A375 (cell line): ENCODE measurements at places on chromosomes 2 and 18. TPM values are rescaled to one million over a fixed set of nuclear protein-coding genes. Genes with fewer than 3 reads are reported as not detected.

The DPP10 gene
- total RNA-seq = not detected in 2 replicates

The ST6GAL2 gene
- total RNA-seq = not detected in 2 replicates

The RAB27B gene
- 1.5 and 4.4 TPM in 2 replicates for total RNA-seq

The SRD5A2 gene
- total RNA-seq = not detected in 2 replicates

The ADAM17 gene
- total RNA-seq = 30.3 and 41.8 TPM in 2 replicates
